ENCODE measurements at places on chromosomes 3 and 15.

GRCh38 chr15:47473832-47474231 is 243.5 kb upstream of the SEMA6D start:
- DNase-seq = no peak

DNA sequence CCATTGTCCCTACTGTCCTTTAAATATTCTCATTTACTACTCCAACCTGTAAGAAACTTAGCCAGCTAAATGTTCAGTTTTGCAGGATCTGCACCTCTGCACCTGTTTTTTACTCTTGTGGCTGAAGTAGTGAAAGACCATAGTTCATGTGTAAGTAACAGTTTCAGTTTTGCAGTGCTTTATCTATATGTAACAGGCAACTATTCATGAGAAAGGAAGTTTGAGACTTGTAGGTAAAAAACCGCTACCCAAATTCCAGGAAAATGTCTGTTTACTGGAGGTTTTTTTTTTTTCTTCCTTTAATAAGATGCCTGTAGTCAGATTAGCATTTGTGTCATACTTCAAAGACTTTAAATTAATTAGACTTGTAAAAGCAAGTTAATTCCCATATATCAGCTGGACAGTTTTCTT is 25.4 kb upstream of the MBNL1 start:
- no peak for DNase-seq

DNA sequence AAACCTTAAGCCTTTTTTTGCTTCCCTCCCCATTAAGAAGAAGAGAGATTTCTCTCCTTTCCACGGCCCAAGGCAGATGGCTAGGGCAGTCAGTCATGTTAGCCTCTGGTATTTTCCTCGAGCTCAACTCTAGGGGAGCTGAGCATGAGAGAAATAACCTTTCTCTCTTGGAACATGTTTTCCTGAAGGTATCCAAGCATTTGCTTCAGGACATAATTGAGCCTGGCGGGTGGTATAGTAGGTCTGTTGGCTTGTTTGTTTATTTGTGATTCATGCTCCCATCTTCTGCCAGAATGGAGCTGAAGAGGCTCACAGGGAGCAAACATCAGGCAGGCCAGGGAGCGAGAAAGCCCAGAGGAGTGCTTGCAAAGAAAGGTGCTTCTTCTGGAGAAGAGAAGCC is 102.5 kb downstream of the MESD start:
- DNase-seq = no peak

DNA sequence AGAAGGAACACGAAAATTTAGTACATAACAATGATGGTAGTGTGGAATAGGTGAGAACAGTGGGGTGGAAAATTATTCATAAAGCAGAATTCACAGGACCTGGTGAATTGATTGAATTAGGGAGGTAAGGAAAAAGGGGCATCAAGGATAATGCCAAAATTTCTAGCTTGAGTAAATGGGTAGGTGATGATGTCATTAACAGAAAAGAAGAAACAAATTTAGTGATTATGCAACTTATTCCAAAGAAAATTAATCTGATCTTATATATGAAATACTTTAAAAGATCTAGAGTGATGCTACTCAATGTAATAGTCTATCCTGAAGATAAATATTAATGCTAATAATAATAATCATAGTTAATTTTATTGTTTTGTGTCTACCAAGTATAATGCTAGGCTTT is 544.6 kb upstream of the LMCD1 start:
- no peak for DNase-seq

DNA sequence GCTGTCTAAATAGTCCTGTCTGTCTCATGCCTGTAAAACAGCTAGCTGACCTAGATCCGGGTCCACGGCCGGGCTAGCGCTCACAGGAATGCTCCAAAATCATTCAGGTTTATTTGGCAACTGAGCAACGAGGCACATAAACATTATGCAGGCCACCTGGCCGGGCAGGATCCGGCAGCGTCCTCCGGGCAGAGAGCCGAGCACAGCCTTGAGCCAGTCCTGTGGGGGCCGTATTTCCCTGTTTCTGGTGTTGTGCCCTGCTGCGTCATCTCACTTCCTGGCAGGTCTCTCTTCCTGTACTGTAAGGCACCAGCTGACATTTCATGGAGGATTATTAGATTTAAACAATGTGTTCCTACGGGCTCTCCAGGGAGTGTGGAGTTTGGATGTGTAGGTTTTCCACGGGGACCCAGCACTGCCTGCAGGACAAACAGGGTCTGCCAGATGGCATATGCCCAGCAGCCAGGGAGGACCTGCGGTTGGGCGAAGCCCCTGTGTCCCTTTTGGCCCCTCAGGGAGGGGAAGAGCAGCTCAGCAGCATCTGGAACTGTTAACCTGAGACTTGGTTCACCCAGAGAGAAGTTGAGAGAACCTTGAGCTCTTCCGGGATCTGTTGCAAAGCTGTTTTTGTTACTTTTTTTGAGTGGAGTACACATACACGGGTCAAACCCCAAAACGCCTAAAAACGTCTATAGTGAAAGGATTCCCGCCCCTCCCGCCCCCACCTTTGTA is 16.6 kb upstream of the LRRK1 start:
- DNase-seq = no peak

GRCh38 chr3:160981217-160981938 is 123.8 kb downstream of the B3GALNT1 start:
- DNase-seq = no peak

DNA sequence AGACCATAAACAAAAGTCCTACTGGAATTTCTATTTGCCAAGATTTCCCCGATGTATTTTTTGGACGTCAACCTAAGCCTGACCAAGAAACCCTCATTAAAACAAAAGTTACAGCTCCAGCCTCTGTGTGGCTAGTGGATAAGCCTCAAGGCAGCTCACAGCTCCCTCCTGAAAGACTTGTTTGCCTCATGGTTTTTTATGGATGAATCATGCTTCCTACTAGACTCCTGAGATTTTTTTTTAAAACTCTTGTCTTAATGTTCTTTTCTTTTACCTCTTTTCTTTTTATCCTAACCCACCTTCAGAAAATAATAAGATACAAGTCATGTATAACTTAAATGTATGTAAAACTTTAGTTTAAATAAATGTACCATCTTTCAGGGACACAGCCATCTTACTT is 52.4 kb downstream of the SUCNR1 start:
- DNase-seq = no peak

DNA sequence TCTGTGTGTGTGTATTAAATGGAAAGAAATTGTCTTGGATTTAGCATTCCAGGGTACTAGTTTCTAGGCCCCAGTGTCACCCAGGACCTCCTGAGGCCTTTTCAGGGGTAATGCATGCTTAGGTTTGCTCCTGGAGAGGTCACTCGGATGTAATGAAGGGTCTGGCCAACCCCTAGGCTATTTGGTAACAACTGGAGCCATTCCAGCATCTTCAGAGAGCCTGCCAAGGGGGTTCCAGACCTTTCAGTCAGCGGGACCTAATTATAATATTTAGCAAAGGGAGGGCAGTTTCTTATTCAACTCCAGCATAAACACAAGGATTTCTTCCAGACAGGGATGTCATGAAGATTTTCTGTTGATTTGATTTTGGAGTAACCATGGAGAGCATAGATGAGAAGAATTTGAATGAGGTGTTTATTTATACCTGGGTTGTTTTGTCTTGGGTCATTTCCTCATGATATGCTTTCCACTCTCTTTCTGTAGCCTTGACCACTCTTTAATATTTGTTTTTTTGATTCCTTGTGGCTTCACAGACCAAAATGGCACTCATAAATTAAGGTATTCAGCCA is 17.4 kb downstream of the KAT2B start:
- no peak for DNase-seq

GRCh38 chr3:146382386-146382785 is 87.0 kb downstream of the PLSCR2 start:
- DNase-seq = no peak

DNA sequence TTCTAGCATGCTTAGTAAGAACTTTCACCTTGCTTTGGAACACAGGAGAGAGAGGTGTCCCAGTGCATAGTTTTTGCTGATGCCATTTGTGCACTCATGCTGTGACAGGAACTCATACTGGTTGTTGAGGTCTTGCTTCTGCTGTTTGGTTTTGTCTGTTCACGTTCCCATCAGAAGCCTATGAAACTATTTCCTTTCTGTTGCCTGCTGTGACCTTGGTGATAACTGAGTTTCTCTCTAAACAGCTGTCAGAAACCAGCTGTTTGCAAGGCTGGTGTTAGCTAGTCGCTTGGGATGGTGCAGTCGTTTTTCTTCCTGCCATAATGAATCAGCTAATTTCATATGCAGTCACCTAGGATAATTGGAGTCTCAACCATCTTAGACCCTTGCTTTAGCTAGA is 724.1 kb downstream of the GRM7 start:
- no peak for DNase-seq

DNA sequence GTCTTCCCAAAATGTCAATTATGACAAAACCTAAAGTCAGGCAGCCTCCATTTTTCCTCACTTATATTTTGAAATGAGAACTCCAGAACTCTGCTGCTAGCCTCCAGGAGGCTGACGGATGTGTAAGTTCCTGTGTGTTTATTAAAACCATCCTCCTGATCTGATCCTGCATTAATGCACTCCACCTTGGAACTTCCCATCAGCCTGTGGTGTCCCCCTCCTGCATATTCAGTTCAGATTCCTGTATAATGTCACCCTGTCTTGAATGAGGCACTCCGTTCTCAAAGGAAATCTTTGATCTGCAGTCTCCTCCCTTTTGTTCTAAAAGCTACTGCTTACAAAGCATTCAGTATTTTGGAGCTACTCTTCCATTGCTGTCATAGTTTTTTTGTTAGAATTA is 318.2 kb upstream of the ONECUT1 start:
- no peak for DNase-seq

DNA sequence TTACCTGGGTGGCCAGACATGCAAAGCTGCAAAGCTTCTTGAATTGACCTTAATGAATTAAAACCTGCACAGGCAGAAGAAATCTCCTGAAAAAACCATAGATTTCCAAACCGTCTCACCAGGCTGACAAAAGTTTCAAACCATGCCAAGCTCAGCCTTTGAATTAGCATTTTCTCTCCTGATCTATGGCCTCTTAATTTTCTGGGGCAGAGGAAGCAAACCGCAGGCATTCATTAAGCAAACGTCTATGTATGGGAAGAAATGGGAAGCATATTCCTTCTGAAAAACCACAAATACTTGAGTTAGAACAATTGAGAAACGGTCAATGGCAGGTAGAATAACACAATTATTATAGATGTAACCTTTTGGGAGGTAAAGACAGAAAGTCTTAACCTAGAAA is 500.2 kb upstream of the NR2F2 start:
- DNase-seq = no peak

DNA sequence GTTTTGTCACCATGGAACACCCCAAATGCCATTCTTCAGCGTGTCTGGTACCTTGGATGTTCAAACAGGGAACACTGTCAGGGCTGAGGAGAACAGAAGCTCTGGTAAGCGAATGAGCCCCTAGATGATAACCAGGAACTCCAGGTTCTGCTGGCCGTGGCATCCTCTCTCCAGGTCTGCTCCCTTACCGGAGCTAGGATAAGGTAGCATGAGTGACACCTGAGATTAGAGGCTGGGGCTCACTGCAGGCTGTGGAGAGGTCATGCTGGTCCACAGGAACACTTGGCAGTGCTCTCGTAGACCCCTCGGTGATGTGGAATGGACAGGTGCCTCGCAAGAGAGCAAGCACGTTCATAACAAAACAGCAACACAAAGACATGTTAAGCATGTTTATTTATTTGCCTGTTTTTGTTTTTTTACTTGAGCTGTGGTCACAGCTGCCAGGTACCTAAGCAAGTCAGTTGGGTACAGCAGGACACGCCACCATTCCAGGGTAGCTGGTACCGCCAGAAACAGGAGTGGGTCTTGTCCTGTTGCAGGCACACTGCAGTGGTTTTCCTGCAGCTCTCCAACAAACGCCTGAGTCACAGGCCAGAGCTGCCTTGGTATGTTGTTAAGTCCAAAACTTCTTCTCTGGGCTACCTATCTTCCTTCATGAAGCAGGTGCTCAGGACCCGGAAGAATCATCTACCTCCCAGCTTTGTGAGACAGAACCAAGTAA is 4.6 kb downstream of the RBM15B start:
- DNase-seq = no peak

- no peak for DNase-seq
These were observed 27.6 kb downstream of the TBC1D2B start for GRCh38 chr15:78049691-78050440.

GRCh38 chr3:156635034-156635433 is 39.4 kb upstream of the TIPARP start:
- no peak for DNase-seq

GRCh38 chr3:150097588-150097890 is 126.8 kb upstream of the PFN2 start:
- no peak for DNase-seq

GRCh38 chr3:61438253-61439121 is 122.9 kb upstream of the PTPRG start:
- DNase-seq = no peak

- no peak for DNase-seq
These were observed 367.5 kb downstream of the ROBO2 start for GRCh38 chr3:77407441-77407840.

DNA sequence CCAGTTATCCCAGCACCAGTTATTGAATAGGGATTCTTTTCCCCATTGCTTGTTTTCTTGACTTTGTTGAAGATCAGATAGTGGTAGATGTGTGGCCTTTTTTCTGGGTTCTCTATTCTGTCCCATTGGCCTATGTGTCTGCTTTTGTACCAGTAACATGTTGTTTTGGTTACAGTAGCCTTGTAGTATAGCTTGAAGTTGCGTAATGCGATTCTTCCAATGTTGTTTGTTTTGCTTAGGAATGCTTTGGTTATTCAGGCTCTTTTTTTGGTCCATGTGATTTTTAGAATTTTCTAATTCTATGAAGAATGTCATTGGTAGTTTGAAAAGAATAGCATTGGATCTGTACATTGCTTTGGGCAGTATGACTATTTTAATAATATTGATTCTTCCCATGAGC is 94.3 kb upstream of the CHMP2B start:
- no peak for DNase-seq

DNA sequence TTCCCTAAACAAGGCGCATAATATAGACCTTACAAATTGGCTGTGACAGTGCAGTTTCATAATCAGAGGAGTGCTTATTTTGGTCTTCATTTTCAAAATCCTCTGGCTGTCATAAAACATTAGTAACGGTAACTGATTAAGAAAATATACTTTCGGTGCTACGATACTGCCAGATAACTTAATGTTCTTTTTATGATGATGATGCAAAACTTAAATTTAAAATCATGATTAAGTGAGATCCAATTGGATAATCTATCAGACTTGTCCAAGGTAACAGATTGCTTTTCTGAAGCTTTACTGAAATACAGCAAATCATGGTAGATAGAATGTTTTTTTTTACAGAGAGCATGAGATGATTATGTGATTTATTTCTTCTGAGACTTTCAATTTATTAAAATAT is 364.2 kb upstream of the CNTN3 start:
- DNase-seq = no peak

GRCh38 chr3:154210986-154211385 is 89.8 kb downstream of the ARHGEF26 start:
- DNase-seq = no peak

DNA sequence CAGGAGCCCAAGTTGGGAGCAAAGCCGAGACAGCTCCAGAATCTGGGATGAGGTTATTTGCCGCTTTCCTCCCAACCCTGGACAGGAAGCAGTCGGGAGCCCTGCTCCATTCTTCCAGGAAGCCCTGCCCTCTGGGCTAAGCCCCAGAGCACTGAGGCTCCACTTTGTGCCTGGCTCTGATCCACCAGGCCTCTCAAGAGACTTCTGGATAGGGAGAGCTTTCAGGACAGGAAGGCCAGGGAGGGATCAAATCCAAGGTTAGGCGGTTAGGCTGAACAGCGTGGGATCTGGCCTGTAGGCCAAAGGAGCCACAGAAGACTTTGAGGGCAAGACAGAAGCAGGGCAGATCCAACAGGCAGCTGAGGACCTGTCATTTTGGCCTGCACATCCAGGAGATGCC is 835 bp downstream of the STOML1 start:
- no peak for DNase-seq

Measured in stimulated activated CD4-positive, alpha-beta T cell treated with anti-CD3 and anti-CD28 coated beads, Interleukin-1b, Interleukin-23, amount 100 ng/mL, for 1 hour (primary cell).